Fibroblast of the aortic adventitia (primary cell): ENCODE measurements at places on chromosomes 6 and 20. TPM values are rescaled to one million over a fixed set of nuclear protein-coding genes. Genes with fewer than 3 reads are reported as not detected.

The SCRT2 gene
- total RNA-seq = not detected in 2 replicates

GRCh38 chr6:157298216-157298724 is 25.0 kb downstream of the TMEM242 start:
- DNase-seq = no peak

DNA sequence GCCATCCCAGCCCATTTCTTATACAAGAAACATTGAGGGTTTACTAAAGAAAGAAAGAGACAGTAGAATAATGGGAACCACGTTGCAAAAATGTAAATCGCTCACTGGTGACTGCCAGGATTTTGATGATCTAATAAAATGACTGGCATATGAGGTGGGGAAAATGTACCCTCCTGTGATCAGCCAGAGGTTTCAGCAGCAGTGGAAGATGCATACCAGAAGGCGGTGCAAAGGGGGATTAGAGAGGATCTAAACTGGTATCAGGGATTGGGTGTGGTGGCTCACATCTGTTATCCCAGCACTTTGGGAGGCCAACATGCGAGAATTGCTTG is 60.8 kb upstream of the DDR1 start:
- DNase-seq = no peak

The SLC24A3 gene
- 0.57 TPM in 1 of 2 replicates, not detected in the other for total RNA-seq

The PDE10A gene
- total RNA-seq = 6.1 and 12.7 TPM in 2 replicates

The C6orf58 gene
- total RNA-seq = not detected in 2 replicates

DNA sequence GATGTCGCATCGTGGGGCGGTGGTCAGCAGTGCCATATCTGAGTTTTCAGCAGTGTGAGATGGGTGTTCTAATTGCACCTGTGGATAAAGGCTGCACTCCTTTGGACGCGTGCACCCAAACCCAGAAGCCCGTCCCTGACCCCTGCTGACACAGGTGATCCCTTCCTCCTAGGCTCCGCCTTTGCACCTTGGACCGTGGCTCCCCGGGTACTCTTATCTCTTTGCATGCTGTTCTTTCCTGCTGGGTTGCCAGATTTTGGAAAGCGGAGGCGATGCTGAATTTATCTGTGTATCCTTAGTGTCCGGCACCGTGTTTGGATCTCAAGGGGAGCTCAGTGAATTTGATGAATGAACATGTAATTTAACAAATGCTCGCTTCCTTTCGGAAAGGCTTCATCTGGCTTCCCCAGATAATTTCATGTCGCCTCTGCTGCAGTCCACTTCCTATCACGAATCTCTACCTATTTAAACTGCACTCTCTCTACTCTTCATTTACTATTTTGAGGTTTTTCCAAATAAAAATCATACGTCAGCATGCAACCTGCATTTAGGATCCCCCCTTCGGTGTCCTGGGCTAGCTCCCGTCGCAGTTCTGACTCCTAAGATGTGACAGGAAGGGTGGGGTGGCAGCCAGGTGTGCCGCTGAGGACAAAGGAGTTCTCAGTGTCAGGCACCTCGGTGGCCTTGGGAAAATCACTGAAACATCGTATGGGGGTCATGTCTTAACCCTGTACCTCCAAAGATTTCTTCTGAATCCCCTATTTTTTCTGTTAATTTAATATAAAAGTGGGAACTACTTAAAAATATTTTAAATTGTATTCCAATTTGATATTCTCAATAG is 753 bp upstream of the PERP start:
- no peak for DNase-seq

GRCh38 chr20:20289331-20289730 is 78.6 kb upstream of the INSM1 start:
- DNase-seq = no peak

GRCh38 chr6:42009844-42010184 is 40.5 kb upstream of the TAF8 start:
- DNase-seq = no peak

DNA sequence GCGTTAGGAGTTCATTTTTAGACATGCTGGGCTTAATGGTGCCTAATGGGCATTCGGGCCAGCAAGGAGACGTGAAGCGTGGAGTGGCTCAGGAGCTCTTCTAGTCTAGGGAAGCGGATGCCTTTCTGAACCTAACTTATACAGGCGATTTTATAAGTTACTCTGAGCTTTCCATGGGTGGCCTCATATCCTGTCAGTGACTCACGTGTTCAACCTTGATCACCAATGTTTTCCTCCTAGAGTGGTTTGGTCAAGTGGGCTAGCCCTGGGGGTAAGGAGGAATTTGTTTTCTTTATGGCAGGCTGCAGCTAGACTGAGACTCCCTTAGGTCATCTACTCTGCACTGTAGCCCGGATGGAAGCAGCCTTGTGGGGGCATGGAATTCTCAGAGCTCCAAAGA is 52.1 kb downstream of the PLAGL1 start:
- no peak for DNase-seq

GRCh38 chr20:34736106-34736735 is 32.1 kb downstream of the TP53INP2 start:
- DNase-seq = no peak

- no peak for DNase-seq
Measured at GRCh38 chr6:168264593-168265335, 54.8 kb downstream of the DACT2 start.

DNA sequence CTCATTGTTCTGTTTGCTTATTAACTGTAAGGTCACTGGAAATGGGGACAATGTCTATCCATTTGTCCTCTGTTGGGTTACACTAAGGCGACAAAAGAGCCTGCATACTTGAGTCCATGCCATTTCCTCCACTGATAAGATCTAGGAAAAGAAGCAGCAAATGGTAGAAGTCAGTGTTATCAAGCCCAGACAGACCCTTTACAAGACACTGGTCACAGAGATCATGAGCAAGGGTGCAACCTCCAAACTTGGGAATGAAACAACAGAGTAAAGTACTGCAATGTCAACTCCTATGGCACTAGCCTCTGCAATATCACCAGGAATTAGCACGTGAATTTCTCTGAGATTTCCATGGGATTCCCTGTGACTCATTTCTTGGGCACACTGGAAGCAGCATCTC is 126.9 kb downstream of the ID4 start:
- DNase-seq = no peak

DNA sequence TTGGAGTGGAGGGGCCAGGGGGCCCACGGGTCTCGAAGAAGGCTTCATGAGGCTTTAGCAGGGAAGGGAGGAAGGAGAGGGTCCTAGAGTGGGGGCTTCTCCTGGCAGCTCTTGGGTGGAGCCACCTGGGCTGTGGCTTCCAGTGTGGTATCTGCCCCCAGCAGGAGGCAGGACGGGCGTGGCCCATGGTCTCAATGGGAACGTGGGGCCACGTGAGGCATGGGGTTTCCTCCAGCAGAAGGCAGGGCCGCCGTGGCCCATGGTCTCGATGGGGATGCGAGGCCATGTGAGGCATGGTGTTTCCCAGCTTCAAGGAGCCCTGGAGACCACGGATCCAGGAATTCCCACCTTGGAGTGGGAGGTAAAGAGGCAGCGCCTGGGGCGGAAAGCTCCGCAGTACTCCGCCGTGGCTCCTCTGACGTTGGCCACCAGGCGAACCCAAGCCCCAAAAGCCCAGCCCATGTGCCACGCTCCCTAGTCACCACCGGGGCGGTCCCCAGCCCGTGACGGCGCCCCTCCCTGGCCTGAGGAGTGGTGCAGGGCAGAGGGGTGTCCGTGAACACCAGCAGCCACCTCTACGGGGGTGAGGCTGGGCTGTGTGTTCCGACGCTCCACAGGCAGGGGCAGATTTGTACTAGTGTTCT is 62.0 kb upstream of the GATA5 start:
- DNase-seq = no peak

DNA sequence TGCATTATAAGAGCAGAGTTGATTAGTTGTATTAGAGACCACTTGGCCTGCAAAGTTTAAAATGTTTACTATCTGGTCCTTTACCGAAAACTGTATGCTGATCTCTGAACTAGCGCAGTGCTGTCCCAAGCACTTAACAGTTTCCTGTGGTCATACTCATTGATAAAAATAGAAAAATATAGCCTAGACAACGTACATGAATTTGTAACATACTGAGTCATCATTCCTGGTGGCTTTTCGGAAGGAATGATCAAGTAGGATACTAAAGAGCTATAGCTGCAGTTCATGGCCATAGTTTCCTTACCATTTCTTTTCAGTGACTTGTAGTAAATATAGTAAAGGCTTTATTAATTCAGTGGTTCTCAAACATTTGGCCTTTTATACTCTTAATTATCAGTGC is 18.4 kb downstream of the TTK start:
- DNase-seq = peak; percentile 49

The RIPPLY2 gene
- not detected in 2 replicates for total RNA-seq

DNA sequence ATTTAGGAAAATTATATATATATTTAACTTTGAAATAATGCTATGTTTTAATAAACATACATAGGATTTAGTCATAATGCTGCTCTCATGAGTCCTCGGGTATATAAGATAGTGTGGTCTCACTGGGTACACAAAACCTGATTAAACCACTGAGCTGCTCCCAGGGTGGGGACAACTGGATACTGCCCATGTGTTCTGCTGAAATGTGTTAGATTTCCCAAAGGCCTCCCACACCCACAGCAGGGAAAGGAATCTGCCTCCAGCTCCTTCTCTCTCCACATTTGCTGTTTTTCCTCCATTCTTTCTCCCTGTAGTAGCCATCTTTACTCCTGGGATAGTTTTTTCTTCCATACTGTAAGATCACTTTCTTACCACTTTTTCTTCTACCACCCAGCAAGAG is 69.2 kb upstream of the TRAF3IP2 start:
- no peak for DNase-seq

The DCDC2 gene
- not detected in 2 replicates for total RNA-seq

The SMOC2 gene
- total RNA-seq = 0.09 TPM in 1 of 2 replicates, not detected in the other

DNA sequence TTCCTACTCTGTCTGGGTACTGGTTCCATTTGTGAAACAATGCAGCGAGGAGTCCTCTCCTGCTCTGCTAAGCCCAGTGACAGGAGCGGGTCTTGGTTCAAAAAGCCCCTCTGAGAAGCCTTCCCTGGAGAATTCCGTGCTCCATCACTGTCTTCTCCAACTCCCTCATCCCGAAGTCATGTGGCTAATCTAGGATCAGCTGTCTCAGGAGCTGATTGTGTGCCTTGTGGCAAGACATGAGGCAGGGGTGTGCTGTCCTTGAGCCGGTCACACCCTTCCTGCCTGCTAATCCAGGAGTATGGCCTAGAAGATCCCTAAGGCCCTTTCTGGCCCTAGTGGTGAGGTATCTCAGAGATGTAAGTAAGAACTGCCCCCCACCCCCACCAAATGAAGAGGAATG is 72.0 kb downstream of the EFCAB8 start:
- DNase-seq = no peak

DNA sequence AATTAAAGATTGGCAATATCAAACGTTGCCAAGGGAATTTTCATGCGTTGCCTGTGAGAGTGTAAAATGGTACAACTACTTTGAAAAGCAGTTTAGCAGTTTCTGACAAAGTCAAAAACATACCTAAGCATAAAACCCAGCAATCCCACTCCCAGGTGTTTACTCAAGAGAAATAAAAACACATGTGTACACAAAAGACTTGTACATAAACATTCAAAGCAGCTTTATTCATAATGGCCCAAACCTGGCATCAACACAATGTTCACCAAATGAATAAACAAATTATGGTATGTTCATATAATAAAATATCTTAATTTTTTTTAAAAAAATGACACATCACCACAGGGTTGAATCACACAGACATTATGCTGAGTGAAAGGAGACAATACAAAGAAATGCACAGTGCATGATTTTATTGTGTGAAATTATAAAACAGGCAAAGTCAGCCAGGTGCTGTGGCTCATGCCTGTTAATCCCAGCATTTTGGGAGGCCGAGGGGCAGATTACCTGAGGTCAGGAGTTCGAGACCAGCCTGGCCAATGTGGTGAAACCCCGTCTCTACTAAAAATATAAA is 240.4 kb upstream of the MARCKS start:
- DNase-seq = no peak

DNA sequence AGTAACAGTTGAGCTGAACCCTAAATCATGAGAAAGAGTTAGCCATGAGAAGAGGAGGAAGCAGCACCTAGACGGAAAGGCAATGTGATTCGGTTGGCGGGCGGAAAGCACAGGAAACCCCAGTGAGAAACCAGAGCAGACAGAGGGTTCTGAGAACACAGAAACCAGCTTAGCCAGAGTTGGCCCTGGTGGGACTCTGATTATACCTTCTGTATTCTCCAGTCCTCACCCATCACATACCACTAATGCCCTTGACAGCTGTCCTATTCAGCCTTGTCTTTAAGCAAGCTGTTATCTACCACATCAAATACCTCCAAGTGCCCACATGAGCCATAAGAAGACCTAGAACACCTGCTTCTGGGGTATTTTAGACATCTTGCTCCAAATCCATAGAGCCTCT is 58.9 kb upstream of the LRRC1 start:
- no peak for DNase-seq

- no peak for DNase-seq
Measured at GRCh38 chr20:43590036-43590391, 723 bp upstream of the IFT52 start.

DNA sequence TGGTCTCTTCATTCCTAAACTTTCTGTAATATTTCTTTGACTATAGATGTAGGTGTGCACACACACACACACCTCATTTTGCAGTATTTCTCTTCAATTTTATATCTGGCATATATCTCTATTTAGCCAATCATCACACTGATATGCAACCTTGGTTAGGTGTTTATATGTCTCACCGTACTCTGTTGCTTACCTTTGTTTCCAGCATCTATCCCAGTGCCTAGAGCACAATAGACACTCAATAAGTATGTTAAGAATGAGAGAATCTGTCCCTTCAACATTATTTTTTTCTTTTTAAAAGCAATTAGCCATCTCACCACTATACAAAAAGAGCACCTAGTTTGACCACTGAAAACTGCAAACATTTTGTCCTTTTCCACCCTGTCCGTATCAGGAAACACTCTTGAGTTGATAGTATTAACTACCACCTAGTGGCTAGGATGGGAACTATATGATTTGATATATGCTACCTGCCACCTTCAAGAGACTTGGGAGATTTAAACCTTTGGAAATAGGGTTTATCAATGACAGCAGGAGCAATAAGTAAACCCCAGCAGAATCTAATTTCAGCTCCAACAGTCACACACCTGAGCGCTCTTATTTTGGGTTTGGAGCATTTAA is 48.7 kb upstream of the RSPO3 start:
- DNase-seq = peak; percentile 66

- peak; percentile 57 for DNase-seq
Measured at GRCh38 chr6:32439602-32440214, at the start of gene HLA-DRA. Gene HLA-DRA (plus strand): TSS chr6:32439887. CDS start chr6:32439951, 64 bp downstream.

DNA sequence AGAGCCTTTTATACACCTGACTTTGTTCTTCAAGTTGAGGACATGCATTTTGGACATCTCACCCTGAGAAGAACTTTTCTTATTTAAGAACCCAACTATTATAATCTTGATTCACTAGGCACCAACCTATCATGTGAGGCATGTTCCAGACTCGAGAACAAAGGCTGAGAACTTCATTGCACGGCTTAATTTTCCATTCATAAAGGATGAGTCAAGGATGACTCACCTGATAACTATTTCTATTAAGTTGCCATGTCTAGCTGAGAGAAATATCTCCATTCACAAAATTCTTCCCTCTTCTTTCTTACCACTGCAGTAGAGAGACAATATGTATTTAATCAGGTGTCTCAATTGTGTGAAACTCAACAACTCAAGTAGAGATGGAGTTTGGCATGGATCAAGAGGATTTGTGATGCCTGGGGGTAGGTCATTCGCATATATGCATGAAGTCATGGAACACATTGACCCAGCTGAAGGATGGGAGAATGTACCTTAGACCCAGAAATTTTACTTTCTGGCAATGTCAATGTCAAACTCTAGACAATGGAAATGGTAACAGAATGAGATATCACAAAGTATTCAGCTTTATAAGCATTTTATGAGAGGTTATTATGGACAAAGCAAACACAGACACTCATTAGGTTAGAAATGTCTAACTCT is 208.7 kb upstream of the PRND start:
- peak; percentile 91 for DNase-seq

GRCh38 chr20:15760001-15760621 is 813.1 kb downstream of the KIF16B start:
- no peak for DNase-seq

GRCh38 chr20:11791835-11792567 is 125.7 kb upstream of the BTBD3 start:
- no peak for DNase-seq
